ENCODE measurements at places on chromosomes 16 and 17.

DNA sequence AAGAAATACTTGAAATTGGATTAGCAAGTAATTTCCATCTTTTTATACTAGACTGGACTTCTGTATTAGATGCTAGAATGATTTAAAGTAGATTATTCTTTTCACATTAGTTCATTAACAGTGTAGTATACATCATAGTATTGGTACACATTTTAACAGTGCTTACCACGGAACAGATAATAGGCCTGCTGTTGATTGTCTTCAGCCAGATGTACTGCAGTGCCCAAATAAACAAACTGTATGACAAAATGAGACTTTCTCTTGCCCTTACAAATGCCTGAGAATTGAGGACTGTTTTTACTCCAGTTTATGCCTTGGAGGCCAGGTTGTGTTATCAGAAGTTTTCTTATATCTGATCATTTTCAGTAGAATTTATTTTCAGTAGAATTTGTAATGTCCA is 631 bp downstream of the EVI2A start:
- DNase-seq: no peak

DNA sequence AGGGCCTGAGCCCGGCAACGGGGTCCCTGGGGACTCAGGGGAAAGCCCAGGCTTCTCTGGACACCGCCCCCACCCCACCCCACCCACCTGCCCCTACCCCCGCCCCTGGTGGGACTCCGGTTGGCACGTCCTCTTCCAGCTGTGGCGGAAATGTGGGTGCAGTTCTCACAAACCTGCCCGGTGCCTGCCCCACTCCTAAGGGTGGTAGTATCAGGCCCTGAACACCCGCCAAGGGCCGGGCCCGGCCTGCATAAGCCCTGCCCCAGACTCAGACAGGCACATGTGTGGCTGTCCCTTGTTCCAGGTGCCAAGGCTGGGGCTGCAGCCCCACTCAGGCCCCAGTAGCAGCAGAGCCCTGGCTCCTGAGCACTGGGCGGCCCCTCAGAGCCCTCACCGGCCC is 58.1 kb downstream of the ACTG1 start:
- no peak for DNase-seq

- DNase-seq: no peak
Observed at GRCh38 chr17:50672831-50673551, 34.7 kb downstream of the ANKRD40 start.

GRCh38 chr17:78670850-78671725 is 93.9 kb upstream of the DNAH17 start:
- no peak for DNase-seq

- no peak for DNase-seq
Observed at GRCh38 chr17:50691550-50692447, 15.9 kb downstream of the ANKRD40 start.

DNA sequence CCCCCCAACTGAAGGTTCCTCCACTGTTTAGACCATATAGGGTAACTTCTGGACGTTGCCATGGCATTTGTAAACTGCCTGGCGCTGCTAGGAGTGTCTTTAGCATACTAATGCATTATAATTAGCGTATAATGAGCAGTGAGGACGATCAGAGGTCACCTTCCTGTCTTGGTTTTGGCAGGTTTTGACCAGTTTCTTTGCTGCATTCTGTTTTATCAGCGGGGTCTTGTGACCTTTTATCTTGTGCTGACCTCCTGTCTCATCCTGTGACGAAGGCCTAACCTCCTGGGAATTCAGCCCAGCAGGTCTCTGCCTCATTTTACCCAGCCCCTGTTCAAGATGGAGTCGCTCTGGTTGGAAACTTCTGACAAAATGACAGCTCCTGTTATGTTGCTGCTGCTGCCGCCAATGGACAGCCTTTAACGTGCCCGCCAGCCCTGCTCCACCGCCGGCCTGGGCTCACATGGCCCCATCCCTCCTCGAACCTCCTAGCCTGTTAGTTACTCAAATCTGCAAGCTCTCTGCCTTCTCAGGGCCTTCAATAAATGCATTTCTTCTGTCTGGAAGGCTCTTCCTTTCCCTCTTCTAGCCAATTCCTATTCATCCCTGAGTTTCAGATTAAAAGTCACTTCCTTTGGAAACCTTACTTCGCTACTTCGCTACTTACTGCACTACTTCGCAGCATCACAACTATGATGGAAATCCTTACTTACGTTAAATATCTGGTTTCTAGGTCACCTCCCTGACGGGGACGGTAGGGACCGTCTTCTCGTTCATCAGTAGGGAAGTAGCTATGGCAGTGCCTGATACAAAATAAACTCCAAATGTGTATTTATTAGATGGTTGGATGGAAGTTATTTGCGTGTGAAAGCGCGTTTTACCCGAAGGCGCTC is 640 bp upstream of the NAGLU start:
- no peak for DNase-seq

GRCh38 chr16:78474762-78475161 is 375.3 kb downstream of the WWOX start:
- no peak for DNase-seq

- DNase-seq: no peak
Observed at GRCh38 chr16:31008149-31008548, 2.3 kb downstream of the STX1B start.

DNA sequence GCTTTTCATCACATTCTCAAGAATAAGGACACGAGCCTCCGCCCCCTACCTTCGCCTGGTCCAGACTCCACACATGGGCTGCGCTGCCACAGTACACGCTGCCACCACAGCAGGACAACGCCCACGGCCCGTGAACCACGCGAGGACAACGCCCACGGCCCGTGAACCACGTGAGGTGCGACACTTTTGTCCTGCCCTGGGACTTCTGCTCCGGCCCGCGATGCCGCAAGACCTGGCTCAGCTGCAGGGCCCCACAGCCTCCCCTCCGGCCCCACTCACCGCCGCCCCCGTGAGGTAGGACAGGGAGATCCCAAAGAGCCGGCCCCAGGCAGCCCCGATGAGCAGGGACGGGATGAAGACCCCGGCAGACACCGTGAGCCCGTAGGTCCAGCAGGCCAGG is 5.9 kb upstream of the CCDC154 start:
- no peak for DNase-seq

DNA sequence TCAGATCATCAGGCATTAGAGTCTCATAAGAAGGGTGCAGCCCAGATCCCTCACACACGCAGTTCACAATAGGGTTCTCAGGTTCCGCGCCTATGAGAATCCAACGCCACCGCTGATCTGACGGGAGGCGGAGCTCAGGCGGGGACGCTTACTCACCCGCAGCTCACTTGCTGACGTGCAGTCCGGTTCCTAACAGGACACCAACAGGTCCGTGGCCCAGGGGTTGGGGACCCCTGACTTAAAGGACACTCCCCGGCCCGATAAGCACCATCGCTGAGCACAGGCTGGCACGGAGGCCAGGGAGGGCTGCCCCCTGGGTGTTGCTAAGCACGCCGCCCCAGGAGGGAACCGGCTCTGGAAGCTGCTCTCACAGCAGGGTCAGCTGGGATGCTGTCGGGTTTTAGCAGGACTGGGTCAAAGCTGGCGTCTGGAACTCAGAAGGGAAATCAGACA is 30.1 kb upstream of the BAHCC1 start:
- DNase-seq: no peak

GRCh38 chr17:47618410-47618809 is 31.3 kb upstream of the KPNB1 start:
- DNase-seq: no peak

DNA sequence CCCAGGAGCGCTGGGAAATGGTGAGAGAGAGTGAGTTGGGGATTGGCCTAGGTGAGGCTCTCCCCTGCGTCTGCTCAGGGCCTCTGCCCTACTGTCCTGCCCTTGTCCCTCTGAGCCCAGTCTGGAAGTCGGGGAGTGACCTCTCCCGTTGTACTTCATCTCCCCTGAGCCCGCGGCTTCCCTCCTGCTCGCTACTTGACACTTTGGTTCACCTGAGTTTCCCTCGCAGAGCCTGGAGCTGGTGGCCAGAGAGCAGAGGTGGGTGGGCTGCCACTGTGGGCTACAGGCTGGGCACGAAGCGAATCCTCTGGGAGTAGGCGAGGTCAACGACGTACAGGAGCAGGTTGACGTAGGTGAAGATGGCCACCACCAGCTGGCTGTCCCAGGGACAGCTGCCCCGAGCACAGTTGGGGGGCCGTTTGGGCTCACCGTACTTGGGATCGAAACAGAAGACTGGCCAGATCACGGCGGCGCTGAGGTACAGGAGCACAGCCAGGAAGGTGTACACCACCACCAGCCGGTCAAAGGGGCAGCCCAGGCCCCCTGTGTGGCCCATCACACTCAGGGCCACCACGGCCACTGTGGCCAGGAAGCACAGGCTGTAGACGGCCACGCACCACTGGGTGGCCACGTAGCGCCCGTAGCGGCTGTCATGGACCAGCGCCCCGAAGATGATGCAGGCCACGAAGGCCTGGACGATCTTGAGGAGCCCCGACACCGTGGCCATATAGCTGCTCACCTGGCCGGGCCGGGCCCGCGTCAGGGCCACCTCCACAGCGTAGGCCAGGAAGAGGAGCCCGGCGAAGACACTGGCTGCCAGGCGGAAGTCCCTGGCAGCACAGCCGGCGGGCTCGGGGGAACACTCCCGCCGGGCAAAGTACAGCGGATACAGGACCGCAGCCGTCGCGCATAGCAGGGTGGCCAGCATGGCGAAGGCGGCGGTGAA is 3.7 kb upstream of the PYCR1 start:
- DNase-seq: no peak

GRCh38 chr17:81391936-81392908 is 3.0 kb upstream of the BAHCC1 start:
- no peak for DNase-seq

DNA sequence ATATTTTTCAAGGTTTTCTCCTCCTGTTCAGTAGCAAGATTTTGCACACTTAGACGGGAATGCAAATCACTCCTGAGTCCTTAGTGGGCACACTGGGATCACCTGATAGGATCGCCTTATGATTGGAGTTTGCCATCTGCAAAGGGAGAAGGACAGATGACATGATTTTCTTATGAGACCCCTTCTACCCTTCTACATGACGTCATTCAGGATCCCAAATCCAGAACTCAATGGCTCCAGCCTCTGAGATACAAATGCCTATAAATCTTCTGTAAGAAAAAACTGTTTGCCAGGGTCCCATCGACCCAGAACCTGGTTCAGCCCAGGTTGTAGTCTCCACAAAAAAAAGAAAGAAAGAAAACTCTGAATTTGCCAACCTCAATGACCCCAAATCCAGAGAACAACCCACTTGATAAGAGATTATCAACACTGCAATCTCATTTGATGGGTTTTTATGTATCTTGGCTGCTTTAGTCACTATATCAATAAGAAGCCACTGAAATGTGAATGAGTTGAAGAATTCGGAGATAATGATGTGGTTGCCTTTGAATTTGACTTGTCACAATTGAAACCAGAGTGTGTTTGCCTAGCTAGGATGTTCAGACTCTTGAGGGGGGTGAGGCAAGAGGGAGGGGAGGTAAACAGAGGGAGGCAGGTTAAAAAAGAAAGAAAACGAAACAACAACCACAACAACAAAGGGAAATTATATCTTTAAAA is 6.7 kb downstream of the ZNF423 start:
- DNase-seq: no peak

GRCh38 chr16:61324044-61324443 is 712.2 kb downstream of the CDH8 start:
- no peak for DNase-seq

DNA sequence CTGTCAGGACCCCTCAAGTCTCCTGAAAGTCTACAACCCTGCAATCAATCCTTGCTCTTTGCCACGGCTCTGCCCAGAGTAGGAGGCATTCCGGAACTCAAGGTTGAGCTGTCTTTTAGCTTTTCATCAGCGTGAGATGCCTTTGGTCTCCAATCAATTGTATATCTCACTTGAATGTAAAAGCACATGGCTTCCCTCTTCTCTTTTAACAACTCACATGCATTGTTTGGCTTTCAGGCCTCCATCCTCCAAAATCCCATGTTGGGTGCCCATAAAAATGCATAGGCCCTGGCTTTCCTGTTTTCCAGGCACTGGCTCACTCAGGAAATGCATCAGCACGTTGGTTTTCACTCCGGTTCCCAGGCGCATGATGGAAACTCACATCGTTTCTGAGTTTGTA is 64.0 kb upstream of the FOXF1 start:
- DNase-seq: no peak

GRCh38 chr17:39151943-39152818 is 744 bp upstream of the PLXDC1 start:
- DNase-seq: no peak

GRCh38 chr17:74750327-74751069 is 2.1 kb downstream of the NHERF1 start:
- DNase-seq: no peak

DNA sequence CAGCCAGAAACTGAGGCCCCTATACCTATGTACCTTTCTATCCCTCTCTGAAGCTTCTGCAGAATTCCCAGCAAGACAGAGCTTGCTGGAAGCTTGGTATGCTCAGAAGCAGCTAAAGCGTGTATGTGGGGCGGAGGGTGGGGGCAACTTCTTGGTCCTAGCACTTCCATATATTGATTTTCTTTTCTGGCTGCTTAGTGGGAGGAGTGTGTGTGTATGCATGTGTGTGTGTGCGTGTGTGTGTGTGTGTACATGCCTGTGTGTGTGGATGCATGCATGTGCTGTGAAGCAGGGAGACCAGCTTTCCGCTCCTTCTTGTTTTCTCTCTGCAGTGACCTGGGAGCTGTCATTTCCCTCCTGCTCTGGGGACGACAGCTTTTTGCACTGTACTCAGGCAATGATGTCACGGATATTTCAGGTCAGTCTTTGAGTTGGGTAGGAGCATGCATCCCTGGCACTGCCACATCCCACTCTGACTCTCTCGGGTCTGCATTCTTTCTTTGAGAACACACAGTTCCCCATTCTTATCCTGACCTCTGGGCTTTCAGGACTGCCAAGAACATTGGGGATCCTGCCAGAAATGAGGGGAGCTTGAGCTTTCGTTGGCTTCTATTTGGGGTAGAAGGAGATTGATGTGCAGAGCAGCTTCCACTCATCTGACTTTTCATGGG is 10.7 kb downstream of the HPR start:
- DNase-seq: no peak

- peak; percentile 27 for DNase-seq
Observed at GRCh38 chr17:59311051-59311468, 20.4 kb upstream of the YPEL2 start.

GRCh38 chr16:73040136-73040535 is 7.8 kb downstream of the ZFHX3 start:
- DNase-seq: peak; percentile 26

DNA sequence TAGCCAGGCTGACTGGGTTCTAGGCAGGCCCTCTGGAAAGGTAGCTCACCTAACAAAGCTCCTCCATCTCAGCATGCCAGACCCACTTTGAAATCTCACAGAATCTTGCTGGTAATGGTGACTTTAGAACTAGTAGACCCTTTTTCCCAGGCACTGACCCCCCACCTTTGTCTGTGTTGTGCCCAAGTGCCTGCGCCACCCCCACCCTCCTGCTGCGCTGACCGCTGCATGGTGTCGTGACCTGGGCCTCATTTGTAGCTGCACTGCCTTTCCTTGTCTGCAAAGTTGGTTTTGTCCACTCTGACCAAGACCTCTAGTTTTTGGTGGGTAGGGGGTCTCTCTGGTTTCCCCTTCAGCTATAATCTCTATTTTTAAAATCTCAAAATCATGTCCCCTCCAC is 6.8 kb downstream of the ATXN1L start:
- DNase-seq: no peak

- DNase-seq: no peak
Observed at GRCh38 chr17:44387804-44388203, 1.6 kb downstream of the ITGA2B start.

Measured in DMS 273 treated with DMSO at 0.1 percent for 48 hours (cell line).